Stimulated activated CD8-positive, alpha-beta memory T cell treated with anti-CD3 and anti-CD28 coated beads, Interleukin-15, amount 100 ng/mL, for 24 hours (primary cell): ENCODE measurements at places on chromosomes 2 and 18.

- no peak for DNase-seq
Measured at GRCh38 chr2:43212216-43212835, 14.1 kb downstream of the ZFP36L2 start.

- no peak for DNase-seq
Measured at GRCh38 chr2:189673661-189674373, 653 bp upstream of the ANKAR start.

DNA sequence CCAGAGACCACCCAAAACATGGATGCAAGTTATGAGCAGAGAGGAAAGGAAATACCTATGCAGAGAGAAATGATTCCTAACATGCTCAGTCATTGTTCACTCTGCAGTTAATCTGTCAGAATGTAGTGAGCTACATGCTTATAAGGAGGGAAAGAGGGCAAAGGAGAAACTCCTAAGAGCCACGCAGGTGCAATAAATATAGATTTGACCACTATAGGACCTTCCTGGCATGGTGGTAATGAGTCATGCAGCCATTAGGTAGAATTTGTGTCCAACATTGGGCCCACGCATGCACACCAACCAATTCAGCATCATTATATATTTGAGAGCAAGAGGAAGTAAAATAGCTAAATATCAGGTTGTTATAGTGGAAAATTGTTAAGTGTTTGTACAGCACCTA is 699.9 kb downstream of the DSC3 start:
- no peak for DNase-seq

DNA sequence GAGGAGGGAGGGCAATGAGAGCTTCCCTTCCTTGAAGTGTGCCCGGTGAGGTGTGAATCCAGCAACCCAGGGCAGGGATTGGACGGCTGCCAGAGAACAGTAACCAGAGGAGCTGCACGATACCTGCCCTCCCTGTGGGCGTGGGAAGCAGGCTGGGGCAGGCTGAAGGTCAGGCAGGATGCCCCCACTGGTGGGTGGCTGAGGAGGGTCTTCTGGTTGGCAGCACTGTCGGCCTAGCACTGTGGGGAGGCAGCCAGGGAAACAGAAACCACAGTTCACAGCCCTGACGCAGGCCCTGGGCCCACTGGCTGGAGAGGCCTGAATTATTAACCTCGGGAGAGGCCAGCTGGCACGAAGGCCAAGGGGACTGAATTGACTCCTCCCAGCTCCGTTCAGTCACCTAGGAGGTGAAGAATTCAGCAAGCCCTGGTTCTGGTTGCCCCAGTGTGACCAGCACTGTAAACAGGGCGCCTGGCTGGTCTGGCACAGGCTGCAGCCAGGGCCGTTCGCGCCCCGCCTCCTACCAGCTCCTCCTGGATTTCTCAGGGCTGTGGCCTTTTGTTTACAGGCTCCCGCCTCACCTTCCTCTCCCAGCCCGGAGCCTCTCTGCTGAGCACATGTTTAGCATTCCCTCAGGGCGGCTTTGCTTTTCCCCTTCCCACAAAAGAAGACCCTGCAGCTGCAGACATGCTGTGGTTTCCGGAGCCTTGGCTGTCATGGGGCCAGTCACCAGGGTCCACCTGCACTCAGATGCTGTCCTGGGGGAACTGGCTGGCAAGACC is 97.8 kb downstream of the B3GNT2 start:
- DNase-seq, result no peak

GRCh38 chr2:170822290-170823087 is 5.8 kb downstream of the GAD1 start:
- DNase-seq, result no peak

DNA sequence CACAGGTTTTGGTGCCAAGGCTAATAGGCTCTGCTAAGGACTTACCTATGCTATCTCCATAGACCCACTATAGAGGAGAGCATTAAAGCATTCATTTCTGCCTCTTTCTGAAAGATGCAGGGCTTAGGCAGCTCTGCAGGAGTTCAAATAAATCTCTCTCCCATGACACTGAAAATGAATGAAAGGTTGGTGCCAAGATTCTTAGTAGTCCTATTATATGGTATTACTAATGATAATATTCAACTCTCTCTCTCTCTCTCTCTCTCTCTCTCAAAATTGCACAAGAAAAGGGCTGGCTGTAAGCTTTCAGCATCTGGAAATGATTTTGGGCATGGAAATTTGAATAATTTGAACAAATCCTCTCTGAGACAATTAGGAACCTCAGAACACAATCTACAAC is 433.7 kb downstream of the MBD2 start:
- DNase-seq, result no peak

DNA sequence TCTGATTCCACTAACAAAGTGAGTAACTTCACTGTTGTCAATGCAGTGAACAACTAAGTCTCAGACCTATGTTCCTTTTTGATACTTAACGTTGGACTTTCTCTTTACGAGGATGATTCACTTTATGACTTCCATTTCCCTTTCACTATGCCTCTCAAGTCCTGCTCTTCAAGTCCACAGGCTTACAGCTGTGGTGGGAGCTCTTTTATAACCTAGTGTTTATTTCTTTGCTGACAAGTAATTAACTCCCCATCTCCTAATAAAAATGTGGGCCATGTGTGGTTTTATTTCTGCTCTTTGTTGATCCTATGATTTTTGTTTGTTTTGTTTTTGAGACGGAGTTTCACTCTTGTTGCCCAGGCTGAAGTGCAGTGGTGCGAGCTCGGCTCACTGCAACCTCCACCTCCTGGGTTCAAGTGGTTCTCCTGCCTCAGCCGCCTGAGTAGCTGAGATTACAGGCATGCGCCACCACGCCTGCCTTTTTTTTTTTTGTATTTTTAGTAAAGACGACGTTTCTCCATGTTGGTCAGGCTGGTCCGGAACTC is 142.1 kb downstream of the USP34 start:
- DNase-seq, result no peak

DNA sequence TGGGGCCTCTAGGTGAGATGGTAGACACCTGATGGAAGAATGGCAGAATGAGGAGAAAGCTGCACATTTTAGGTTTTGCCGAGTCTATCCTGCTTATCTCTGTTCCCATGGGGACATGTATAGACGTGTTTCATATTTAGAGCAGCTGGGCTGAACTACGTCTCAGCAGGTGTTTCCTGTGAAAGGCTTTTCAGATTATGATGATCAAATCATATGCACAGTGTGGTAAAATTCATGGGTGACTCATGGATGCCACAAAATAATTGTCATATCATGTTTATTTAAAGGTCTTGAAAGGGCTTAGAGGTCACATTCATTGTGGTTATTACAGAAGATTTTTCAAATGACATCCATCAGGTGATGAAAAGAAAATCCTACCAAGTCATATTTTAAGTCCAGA is 90.5 kb downstream of the ICOS start:
- no peak for DNase-seq

GRCh38 chr2:42659609-42660008 is 91.2 kb downstream of the MTA3 start:
- no peak for DNase-seq

DNA sequence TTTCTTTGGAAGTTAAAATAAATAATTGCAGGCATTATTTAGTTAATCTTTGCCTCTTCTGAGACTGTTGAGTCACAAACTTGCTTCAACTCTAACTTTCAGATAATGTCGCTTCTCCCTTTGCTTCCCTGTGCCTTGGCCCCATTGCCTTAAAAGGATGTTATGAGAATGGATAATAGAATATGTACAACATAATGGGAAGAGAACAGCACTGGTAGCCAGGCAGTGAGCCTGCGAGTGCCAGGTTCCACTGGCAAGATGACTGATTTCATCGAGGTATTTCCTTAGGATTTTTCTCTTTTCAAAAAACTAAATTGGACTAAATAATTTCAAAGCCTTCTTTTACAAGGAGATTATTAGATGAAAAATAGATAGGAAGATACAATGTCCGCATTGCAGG is 420.9 kb downstream of the TGIF1 start:
- no peak for DNase-seq

GRCh38 chr2:105800953-105801635 is 56.4 kb downstream of the NCK2 start:
- no peak for DNase-seq

GRCh38 chr2:50125246-50125645 is 906.7 kb downstream of the NRXN1 start:
- no peak for DNase-seq

DNA sequence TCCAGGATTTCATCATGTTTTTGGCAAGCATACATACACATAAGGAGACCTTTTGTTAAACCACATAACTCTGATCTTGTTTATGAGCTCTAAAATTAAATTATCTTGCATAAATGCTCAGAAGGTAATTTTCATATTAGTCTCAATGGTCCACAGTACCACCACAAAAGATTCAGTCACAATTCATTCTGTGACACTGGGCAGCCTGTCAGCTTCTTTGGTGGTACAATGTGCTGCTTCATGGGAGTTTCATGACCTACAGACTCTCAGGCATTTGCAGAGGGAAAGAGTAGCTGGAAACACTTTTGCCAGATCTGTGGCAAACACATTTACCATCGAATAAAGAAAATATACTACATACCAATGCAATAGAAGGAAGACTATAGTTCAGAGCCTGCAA is 51.3 kb upstream of the ZNF397 start:
- DNase-seq, result no peak

DNA sequence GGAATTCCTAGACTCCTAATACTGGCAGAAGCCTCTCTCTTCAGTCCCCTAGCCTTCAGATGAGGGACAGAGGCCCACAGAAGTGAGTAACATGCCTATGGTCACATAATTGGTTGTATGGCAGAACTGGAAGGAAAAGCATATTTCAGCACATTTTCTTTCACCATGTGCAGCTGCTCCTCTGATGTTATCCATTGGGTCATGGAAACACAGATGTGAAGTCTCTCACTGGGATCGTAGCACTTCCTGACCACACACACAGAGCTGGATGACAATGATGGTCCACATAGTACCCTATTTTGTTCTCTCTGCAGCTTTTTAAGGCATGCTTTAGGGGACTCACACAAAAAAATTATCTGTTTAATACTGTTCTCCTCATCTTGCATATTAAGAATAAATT is 24.5 kb downstream of the MYO3B start:
- no peak for DNase-seq

GRCh38 chr18:13984080-13984479 is 68.7 kb upstream of the MC2R start:
- no peak for DNase-seq

DNA sequence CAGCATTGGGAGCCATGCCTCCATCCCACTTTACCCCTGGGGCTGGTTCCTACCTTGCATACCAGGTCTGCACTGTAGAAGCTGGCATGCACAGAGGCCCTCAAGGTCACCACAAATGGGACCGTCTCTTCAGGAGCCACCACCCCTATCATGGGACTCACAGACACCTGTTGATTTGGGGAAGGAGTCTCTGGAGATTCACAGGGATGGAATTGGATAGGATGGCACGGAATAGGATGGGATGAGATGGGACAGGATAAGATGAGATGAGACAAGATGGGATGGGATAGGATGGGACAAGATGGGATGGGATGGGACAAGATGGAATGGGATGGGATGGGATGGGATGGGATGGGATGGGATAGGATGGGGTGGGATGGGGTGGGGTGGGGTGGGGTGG is 16.1 kb upstream of the CRYBA2 start:
- DNase-seq, result no peak

GRCh38 chr2:172155752-172156151 is 53.1 kb upstream of the DLX2 start:
- DNase-seq, result no peak

DNA sequence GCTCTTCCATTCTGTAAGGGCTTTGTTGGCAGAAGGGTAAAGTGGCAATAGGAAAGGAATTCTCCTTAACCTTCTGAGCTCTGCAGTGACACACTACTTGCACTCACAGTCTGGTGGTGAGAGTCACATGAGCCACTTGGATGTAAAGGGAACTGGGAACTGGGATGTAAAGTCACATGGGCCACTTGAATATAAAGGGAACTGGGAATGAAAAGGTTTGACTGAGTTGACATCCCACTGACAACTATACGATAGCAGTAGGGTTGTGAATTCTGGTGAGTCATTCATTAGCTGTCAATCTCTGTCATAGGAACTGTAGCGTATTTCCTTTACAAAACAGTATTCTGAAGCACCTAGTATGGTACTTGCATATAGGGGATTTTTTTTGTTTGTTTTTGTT is 5.5 kb downstream of the RPE start:
- DNase-seq, result no peak

GRCh38 chr2:2577407-2577831 is 246.3 kb upstream of the MYT1L start:
- DNase-seq, result no peak

DNA sequence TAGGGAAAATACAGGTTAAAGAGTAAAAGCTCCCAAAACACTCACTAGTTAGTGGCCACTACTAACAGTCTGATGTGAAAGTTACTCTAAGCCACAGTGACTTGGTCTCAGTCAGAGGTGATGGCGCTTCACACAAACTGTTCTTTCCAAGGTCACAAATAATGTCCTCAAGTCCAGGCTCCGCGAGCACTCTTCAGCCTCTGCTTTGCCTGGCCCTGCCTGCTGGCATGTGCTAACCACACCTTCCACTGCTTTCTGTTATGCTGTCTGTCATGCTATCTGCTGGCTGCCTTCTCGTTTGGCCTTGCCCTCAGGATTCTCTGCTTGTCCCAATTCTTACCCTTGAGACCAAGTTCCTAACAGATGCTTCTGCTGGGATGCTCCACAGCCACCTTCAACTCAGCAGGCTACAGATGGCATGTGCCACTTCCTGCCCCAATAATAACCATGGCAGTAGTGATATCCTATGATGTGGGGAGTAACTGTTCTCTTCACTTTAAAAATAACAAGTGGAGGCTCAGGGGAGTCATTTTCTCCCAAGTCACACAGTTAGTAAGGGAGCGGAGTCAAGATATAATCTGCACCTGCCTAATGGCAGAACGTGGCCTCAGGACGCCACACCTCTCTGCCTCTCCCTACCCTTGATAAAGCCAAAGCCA is 75.7 kb downstream of the ZAP70 start:
- DNase-seq, result no peak

GRCh38 chr2:74249406-74250122 is 51.1 kb downstream of the MTHFD2 start:
- DNase-seq, result no peak
